GM23338 (cell line): ENCODE measurements at places on chromosomes 6 and 20.

DNA sequence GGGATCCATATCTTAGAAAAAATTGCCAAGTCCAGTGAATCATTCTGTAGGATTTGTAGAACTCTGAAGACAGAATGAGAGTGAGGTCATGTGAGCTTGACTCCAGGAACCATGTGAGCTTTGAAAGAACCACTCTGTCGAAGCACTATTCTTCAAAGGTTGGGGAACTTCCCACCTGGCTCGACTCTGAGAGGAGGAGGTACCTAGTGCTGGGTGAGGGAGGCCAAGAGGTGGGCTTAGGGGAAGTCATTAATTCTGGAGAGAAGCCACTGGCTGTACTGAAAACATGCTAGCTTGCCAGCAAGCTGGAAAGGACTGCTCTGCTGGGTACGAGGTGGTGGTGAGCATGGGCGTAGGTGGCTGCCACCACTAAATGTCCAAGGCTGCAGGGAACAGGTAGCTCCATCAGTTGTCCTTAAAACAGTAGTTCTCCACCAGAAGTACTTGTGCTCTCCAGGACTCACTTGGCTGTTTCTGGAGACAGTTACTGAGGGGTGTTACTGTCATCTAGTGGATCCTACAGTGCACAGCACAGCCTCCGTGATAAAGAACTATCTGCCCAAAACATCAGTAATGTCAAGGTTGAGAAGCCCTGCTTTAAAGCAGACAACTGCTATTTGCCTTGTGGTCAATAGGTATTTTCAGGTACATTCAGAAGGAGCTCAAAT lies 34.7 kb upstream of the SYNJ2 start:
- peak; percentile 45 for DNase-seq

DNA sequence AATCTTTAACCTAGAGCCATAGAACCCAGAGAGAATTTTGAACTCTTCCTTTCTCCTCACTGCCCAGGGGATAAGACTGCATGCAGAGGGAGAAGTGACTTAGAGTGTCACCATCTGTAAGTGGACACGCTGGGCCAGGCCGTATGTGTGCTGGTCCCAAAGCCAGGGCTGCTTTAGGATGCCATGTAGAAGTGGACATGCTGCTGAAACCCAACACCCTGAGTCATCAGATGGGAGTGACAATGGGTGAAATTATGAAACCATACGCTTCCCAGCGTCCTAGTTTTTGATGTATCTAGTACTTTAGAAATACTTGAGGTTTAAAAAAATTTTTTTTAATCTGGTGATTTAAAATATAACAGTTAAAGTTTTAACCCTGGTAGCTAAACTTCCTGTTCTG lies 191.1 kb downstream of the FNDC1 start:
- DNase-seq = no peak

DNA sequence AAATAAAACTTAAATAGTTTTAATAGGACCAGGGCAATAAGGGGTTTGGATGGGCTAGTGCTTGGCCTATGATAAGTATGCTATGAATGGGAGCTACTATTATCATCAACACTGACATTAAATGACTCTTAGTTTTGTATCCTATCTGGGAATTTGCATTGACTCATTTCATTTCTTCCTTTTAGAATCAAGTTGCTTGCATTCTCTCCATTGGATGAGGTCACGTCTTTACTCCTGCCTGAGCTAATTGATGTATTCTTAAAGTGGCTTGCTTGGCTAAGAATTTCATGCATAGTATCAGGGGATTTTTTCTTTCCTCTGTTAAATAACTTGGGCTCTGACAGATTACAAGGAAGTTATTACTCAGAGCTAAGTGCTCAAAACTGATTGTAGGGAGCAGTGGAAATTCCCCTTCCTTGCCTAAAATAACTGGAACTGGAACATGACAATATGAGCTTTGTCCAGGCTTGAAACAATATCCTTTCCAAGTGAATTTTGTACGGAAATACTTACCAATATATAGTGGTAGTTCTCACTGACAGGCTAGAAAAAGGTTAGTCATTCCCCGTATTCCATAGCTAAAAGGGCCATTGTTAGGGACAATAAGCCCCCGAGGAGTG lies 169.9 kb downstream of the BCAS1 start:
- DNase-seq = no peak

GRCh38 chr6:91094341-91094740 lies 507.5 kb upstream of the MAP3K7 start:
- DNase-seq = no peak

- DNase-seq = peak; percentile 72
These were observed 95.0 kb upstream of the FAM8A1 start for GRCh38 chr6:17505062-17505476.

- no peak for DNase-seq
These were observed 312.0 kb downstream of the ZFAND3 start for GRCh38 chr6:38131527-38131965.

DNA sequence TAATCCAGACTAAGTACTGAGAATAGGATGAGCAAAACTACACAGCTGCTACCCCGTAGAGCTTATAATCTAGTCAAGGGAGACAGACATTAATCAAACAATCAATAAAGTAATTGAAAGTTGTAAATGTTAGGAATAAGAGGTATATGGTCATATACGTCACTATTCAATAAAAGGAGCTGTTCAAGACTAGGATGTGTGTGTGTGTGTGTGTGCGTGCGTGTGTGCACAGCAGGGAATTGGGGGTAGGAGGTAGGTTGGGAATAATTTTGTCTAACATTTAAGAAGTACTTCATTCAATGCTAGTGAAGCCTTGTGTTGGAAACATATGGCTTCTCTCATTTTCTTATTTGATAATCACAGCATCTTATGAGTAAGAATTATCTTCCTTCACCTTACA lies 41.8 kb downstream of the SESN1 start:
- DNase-seq = no peak
